ENCODE measurements at places on chromosomes 5 and 9.

- no peak for DNase-seq
Measured at GRCh38 chr5:55900068-55900467, 48.9 kb downstream of the IL31RA start.

DNA sequence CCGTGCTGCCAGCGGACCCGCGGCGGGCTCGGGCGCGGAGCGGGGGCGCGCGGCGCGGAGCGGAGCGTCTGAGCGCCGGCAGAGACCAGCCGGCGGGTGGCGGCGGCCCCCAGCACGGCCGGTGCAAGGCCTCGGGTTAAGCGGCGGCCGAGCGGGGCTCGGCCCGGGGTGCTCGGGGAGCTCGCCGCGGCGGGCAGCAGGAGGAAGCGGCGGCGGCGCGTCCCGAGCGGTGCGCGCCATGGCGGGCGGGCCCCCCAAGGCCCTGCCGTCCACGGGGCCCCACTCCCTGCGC is 150 bp downstream of the SNX30 start:
- DNase-seq: no peak

DNA sequence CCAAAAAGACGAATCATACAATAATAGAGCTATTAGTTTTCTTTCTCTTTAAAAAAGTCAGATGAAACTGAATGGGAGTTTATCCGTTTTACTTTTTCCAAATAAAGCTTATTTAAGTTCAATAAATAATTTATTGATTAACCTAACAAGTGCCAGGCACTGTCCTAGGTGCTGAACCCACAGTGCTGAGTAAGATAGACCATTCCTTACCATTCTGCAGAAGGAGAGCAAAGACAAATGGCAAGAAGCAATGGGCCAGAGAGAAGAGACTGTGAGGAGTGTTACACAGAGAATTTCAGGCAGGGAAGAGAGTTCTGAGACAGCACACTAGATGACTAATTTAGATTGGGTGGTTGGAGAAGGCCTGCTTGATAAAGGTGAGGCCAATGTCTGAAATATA is 127.2 kb downstream of the AUH start:
- DNase-seq: no peak

DNA sequence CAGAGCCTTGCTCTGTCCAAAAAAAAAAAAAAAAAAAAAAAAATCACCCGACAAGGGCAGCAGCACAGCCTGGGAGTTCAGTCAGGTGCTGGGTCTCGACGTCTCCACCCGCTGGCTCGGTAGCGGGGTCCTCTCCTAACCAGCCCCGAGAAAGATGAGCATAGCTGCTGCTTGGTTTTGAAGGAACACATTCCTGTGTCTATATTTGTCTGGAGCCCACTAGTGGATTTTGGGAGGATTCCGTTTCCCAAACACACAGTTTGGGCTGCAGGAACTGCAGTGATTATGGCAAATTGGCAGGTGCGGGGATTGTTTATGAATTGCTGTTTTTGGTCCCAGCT is 1.2 kb downstream of the OTULINL start:
- no peak for DNase-seq

GRCh38 chr5:4700069-4700468 is 440.1 kb upstream of the ADAMTS16 start:
- peak; percentile 83 for DNase-seq

DNA sequence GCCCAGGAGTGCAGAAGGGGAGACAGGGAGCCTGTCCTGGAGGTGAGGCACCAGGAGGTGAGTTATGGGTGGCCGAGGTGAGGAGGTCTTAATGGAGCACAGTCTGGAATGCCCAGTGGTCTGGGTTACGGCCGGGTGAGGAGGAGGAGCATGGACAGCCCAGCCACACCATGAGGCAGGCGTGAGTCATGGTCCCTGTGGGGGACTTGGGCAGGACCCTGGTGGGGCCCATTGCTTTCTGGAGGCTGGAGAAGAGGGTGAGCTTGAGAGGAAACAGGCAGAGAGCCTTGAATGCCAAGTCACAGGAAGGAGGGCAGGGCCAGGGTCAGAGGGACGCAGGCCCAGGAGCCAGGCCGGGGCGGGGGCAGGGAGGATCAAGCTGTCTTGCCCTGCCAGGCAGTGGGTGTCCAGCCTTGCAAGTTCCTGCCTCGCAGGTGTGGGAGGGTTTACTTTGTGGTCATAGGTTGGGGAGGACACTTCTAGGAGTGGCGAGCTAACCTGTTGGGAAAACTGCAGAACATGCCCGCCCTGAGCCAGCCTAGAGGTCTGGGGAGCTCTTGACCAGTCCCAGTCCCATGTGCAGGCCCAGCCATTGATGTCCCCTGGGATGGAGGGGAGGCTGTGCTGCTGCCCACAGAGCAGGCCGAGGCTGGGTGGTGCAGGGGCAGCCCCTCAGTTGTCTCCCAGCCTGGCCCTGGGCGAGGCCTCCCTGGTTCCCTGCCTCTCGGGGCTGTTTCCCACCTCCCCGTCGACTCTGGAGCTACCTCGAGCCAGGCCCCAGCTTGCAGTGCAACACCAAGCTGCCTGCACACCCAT is 2.8 kb downstream of the CACNA1B start:
- no peak for DNase-seq

GRCh38 chr9:10232352-10232930 is 380.4 kb downstream of the PTPRD start:
- DNase-seq: peak; percentile 15

DNA sequence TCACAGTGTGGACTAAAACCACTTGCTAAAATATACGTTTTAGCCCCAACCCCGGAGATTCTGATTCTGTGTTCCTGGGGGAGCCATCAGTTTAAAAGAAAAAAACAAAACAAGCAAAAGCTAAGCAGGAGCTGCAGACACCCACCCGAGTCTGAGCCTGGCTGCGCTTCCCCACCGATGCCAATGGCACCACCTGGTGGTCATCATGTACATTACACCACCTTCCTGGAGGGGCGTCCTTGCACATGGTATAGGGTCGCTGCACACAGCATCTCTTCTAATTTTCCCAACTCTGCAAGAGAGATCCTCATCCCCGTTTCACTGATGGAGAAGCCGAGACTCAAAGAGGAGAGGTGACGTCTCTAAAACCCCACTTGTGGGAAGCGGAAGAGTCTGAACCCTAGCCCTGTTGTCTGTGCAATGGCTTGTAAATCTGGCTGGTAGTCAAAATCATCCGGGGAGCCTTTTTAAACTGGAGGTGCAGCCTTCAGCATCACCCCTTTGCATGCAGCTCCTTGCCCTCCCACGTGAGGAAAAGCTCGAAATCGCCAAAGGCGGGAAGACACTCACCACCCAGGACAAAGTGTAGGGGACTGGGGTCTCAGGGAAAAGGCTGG is 23.1 kb upstream of the CNOT6 start:
- DNase-seq: peak; percentile 74

DNA sequence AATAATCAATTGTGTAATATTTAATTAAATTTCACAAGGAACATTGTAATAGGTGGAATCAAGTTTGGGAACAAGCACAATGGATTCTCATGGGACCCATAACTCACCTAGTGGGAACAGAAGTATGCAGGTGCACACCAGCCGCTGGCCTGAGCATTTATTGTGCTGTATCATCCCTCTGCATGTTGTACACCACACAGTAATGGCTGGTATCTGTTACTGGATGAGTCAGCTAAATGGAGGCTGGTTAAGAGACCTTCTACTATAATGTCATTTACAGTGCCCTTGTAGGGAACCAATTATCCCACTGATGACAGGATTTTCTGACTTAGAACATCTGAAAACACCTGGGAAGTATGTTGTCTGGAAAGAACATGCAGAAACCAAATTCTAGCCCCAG is 3.2 kb upstream of the MAP3K1 start:
- DNase-seq: no peak

GRCh38 chr9:85319936-85320656 is 421.7 kb downstream of the AGTPBP1 start:
- no peak for DNase-seq

DNA sequence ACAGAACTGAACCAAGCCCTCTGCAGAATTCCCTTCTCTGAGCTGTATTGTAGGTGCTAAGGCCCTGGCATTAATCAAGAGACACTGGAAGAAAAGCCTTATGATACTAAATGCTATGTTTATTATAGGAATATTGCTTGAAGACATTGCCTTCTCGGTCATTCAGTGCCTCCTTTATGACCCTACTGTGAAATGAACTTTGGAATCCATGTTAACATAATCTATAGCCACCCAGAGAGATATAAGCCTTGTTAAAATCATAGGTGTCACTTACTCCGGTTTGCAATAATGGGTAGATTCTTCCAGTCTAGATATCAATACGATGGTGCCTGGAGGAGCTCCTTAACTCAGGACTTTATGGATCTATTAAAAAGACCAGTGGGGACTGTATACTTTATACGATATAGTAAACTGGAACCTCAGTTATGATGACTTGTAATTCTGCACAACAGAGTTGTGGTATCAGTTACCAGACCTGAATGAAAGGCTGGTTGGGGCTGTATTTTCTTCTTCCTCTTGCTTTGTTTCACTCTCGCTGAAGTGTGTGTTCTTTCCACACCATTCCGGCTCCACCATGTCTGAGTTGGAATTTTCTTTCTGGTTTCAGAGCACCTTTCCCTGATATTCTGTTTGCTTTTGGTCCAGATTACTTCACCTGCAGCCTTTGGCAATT is 154.5 kb downstream of the DROSHA start:
- no peak for DNase-seq

- DNase-seq: no peak
Measured at GRCh38 chr5:177049285-177049684, 26.8 kb downstream of the ZNF346 start.

DNA sequence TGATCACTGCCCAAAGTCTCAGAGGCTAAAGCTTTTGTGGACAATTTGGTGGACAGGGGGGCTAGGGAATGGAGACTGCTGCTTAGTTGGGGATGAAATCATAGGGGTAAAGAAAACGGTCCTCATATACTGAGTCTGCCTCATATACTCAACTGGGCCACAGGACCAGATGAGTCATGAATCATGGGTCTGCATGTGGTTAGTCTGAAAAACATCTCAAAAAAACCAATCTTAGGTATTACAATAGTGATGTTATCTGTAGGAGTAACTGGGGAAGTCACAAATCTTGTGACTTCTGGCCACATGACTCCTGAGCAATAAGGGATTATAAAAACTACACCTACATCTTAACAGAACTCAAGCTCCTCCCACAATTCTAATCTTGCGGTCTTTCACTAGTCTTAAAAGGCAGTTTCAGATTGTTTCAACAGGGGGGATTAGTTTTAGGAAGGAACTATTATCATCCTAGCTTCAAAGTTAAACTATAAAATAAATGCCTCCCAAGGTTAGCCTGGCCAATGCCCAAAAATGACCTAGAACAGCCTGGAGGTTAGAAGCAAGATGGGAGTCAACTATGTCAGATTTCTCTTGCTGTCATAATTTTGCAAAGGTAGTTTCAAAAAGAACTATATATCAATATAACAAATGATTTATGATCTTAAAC is 17.5 kb downstream of the TMEM161B start:
- no peak for DNase-seq

GRCh38 chr5:108760512-108760911 is 12.8 kb downstream of the FER start:
- no peak for DNase-seq

- DNase-seq: no peak
Measured at GRCh38 chr5:160263326-160263855, 34.1 kb downstream of the FABP6 start.

DNA sequence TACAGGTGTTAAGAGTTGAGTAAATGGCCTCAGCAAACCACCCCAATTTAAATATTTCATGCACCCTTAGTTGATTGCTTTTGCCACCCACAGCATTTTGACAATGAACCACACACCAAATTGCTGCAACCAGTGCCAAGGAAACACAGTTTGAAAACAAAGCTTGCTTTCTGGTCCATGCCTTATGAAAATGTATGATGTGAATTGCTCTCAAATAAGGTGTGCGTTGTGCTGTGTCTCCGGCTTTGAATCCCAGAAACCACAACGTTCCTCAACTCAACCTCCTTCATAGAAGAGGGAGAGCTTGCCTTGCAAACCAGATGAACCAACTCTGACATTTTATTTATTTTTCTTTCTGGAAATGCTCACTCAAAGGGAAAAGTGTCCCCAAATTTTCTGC is 762.7 kb downstream of the TLE1 start:
- DNase-seq: no peak

DNA sequence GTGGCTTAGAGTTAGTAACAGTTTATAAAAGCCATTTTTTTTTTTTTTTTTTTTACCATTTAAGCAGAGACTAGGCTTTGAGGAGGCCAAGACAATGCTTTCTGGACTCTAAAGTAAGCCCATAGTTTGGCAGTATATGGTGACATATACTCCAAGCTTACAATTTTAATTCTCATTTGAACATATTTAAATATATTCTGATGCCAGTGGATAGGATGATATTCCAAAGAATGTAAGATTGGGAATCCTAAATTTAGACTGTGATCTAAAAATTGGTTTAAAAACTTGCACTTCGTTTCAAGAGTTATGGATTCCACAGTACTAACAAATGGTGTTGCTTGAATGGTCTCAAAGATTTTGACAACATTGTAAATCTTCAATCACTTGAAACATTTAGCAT is 112.1 kb downstream of the CWC27 start:
- no peak for DNase-seq

- peak; percentile 75 for DNase-seq
Measured at GRCh38 chr5:32076699-32077695, 97.1 kb downstream of the GOLPH3 start.

DNA sequence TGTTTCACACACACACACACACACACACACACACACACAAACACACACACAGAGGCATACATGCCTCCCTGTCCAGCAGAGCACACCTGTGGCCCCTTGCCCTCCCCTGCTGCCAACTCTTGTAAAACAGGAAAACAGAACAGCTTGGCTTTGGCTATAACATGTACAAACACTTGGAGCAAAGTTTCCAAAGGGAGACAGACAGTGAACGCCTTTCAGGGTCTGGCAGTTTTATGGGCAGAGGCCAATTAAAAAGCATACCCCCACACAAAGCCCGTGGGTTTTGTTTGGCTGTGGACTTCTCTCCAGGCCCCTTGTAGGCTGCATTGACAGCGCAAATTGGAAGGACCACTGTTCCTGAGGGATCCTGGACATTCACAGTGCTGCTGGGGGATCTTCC is 265.6 kb downstream of the PAPPA start:
- no peak for DNase-seq

DNA sequence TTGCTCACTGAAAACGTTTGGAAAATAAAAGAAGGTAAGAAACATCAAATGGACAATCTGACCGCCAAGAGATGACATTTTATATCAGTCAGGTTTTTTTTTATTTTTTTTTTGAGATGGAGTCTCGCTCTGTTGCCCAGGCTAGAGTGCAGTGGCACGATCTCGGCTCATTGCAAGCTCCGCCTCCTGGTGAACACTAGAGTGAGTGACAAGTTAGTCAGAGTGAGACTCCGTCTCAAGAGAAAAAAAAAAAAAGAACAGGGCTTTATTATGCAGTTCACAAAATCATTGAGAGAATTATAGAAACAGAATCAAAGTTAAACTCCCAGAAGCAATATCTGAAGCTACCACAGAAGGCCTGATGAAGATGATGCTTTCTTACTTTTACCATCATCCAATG is 70.1 kb downstream of the DTWD2 start:
- DNase-seq: no peak

GRCh38 chr5:14238272-14238671 is 95.1 kb downstream of the TRIO start:
- no peak for DNase-seq

GRCh38 chr5:111656580-111656979 is 100.4 kb downstream of the NREP start:
- DNase-seq: no peak
